Head of caudate nucleus (tissue), 42 donors: ENCODE measurements at places on chromosomes 6 and 20.

- DNase-seq, result no peak
Observed at GRCh38 chr20:60470366-60470765, 512.1 kb downstream of the CDH26 start.

DNA sequence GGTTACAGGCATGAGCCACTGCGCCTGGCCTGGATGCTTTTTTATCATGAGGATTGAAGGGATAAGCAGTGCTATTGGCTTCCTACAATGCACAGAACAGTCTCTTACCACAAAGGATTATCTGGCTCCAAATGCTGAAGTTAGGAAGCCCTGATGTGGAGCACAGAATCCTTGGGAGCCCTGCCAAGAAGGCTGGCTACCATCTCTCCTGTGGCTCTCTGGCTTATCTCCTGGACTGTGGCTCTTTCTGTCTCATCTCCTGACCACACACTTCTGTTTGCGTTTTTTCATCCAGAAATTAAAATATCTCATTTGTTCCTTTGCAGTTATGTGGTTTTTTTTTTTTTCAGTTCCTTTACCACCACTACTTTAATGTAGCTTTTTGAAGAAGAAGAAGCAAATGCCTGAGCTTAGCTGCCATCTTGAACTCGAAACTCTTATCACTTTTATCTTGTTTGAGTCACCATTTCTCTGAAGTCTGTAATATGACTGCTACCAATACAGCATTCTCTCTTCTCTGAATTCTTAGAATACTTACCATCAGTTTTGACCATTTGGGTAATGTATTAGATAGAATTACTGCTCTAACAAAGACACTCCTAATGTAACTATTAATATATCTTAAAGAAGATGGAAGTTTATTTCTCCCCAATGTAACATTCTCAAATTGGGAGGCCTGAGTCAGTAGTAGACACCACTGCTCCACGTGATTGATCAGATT is 1044.7 kb downstream of the KIF16B start:
- DNase-seq, result no peak

GRCh38 chr6:71486461-71486860 is 197.8 kb downstream of the OGFRL1 start:
- no peak for DNase-seq

- no peak for DNase-seq
Observed at GRCh38 chr6:43966853-43967718, 160.2 kb downstream of the MRPL14 start.

DNA sequence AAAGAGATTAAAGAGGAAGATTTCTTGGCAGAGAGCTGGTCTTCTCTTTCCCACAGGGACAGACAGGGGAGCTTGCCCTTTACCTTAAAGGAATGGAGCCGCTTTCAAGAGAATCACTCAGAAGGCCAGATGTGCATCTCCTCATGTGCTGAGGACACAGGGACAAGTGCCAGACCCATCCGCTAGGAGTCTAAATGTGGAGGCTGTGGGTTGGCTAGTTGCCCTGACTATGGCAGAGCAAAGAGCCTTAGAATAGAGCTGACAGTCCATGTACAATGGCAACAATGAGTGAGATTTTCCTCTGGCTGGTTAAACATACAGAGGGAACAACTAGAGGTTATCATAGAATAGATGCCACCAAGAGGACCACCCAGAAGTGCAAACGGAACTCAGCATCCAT is 7.3 kb upstream of the DOK5 start:
- DNase-seq, result no peak

DNA sequence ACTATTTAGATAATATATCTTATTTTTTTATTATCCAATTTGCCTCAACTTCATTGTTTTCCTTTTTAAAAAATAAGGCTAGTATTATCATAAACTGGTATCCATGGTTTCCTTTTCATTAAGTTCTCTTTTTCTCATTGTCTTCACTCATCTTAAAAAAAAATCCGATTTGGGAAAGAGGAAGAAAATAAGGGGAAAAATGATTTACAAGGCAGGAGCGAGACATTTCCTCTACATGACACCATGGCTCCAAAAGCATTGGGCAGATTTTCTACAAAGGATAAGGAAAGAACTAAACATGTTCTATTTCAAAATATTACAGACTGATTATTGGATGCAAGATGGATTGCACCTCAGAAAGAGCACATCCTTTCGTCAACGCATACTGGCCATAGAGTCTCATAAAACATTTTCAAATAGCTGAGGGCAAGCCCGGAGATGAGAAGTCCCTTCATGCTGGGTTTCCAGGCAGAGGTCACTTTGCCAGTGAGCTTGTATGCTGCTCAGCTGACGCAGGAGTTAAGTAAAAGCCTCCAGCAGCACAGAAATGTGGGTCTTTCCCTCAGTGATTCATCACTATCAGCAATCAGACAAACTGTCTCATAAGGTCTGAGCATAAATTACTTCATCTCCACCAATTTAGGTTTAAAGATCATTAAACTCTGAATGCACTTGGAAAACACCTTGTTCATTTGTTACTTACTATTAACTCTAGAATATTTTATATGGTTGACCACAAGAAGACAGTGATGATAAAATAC is 129.0 kb upstream of the TNFAIP3 start:
- DNase-seq, result no peak

DNA sequence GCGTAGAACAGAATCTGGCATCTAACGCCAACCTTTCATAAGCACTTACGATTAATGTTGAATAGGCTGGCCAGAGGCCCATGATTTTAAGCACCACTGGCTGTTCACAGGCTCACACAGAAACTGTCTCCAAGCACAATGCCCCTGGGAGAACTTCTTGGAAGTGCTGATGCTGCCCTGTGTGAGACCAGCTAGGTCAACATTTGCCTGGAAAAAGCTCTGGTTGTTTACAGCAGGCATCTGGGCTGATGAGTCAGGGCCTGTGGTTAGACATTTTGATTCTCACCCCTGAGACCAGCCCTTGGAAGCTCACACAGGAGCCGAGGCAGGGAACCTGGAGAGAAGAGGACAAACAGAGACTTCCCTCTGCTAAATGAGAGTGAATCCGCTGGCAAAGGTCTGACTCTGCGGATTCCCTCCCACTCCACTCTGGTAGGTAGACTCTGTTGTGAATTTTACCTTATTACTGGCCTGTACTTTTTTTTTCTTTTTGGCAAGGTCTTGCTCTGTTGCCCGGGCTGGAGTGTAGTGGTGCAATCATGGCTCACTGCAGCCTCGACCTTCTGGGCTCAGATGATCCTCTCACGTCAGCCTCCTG is 6.8 kb upstream of the SULF2 start:
- DNase-seq, result no peak

DNA sequence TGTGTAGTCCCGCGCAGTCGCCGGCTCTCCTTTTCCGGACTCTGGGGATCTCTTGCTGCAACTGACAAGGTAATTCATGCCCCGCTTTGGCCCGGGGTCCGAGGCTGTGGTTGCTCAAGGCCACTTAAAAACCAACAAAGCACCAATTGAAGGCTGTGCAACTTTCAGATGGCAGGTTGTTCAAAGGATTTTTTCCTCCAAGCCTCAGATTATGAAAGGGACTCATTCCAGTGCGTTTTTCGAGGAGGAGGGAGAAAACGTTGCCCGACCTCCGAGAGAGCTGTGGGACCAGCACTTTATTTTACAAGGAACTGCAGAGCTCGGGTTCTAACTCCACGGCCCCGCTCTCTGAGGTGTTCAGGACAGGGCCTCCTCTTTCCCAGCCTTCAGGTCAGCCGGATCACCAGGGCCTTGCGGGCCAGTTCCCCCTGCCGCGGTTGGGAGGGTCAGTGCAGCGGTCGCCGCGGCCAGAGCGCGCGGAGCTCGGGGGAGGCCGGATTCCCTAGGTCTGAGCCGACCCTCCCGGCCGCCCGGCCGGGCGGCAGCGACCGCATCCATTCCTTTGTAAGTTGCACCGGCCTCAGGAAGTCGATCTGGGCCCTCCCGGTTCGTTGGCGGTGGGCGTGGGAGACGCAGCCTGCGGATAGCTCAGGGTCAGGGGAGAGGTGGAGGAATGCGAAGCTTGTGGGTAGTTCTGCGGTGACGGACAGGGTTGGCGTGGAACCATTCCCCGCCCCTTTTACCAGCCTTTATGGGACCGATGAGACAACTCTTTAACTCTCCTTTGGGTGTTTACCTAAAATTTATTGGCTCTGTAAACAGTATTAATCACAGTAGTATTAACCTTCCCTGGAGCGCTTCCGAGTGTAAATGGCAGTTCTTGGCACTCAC is 1.6 kb downstream of the UTRN start:
- peak; percentile 12 for DNase-seq

GRCh38 chr6:111663692-111664564 is 58.2 kb upstream of the TRAF3IP2 start:
- DNase-seq, result peak; percentile 76

GRCh38 chr20:568097-568652 is 24.6 kb upstream of the CSNK2A1 start:
- DNase-seq, result no peak

DNA sequence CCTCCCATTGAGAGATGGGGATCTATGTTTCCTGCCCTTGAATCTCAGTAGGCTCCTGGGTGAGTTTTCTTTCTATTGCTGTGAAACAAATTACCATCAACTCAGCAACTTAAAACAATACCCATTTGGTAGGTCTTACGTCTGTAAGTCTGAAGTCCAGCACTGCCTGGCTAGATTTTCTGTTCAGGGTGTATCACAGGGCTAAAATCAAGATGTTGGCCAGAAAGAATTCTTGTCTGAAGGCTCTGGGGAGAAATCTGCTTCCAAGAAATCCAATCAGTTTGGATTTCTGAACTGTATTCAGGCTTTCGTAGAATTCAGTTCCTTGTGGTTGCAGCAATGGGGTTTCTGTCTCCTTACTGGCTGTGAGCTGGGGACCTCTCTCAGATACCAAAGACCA is 99.6 kb upstream of the SLC24A3 start:
- no peak for DNase-seq

GRCh38 chr6:143110996-143111395 is 50.3 kb downstream of the AIG1 start:
- DNase-seq, result no peak

DNA sequence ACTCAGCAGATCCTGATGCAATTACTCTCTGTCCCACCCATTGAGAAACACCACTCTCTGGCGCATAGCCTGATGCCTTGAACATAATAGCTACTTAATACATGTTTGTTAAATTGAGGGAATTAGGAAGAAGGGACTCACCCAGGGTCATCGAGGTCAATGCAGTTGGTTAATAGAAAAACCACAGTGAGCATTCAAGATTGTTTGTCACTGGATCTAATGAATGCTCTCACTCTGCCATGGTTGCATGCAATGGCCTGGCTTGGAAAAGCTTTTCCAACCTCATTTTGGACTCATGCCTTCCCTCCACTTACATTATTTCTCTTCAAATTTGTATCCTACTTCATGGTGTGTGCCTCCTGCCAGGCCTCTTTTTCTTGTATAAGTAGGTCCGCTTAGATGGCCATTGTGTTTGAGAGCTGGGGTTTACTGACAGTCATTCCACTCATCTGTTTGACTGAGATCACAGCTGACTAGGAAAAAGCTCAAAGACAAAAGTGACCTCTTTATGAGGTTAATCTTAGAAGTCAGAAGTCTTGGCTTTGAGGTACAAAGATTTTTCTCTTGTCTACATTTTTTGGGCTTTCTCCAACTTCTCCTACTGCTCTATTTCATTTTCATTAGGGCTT is 154.8 kb upstream of the RAB32 start:
- no peak for DNase-seq

DNA sequence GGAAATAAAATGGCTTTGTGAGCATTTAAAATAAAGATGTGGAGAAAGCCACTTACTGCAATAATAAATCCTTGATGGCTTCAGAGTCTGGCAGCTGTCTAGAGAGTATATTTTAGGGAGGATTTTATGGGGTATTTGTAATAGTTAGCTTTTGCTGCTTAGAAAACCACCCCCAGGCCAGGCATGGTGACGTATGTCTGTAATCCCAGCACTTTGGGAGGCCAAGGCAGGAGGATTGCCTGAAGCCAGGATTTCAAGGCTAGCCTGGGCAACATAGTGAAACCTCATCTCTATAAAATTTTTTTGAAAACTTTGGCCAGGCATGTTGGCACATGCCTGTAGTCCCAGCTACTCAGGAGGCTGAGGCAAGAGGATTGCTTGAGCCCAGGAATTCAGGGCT is 63.8 kb downstream of the ISM1 start:
- DNase-seq, result no peak

DNA sequence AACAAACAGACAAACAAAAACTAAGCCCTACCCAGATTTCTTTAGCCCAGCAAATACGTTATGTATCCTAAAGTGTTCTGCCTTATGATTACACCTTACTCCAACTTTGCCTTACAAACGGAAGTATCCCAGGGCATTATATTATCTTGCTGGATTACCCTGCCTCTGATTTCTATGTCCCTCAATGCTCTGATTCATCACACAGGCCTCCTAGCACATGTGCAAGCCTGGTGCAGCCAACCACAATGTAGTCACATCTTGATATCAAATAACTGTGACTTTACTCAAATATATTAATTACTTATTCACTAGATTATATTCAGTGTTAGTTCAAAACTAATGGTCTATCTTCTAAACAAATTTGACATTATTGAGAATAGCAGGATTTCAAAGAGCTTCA is 598.6 kb downstream of the TBC1D32 start:
- DNase-seq, result no peak

DNA sequence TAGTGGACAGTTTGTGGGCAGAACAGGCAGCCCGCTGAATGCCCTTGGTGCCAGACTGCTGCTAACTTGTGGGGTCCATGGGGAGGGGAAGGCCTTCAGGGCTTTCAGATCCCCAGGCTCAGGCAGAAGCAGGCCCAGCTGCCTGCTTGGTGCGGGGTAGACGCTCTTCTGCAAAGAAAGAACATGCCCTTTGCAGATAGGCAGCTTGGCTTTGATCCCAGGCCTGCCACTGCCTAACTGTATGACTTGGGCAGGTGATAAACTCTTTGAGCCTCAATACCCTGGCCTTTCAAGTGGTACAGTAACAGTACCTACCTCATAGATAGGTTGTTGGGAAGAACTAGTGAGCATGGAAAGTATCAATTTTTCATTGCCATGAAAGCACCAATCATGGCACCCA is 28.4 kb downstream of the CHMP4B start:
- DNase-seq, result no peak

- no peak for DNase-seq
Observed at GRCh38 chr6:88814909-88815308, 148.5 kb downstream of the RNGTT start.

DNA sequence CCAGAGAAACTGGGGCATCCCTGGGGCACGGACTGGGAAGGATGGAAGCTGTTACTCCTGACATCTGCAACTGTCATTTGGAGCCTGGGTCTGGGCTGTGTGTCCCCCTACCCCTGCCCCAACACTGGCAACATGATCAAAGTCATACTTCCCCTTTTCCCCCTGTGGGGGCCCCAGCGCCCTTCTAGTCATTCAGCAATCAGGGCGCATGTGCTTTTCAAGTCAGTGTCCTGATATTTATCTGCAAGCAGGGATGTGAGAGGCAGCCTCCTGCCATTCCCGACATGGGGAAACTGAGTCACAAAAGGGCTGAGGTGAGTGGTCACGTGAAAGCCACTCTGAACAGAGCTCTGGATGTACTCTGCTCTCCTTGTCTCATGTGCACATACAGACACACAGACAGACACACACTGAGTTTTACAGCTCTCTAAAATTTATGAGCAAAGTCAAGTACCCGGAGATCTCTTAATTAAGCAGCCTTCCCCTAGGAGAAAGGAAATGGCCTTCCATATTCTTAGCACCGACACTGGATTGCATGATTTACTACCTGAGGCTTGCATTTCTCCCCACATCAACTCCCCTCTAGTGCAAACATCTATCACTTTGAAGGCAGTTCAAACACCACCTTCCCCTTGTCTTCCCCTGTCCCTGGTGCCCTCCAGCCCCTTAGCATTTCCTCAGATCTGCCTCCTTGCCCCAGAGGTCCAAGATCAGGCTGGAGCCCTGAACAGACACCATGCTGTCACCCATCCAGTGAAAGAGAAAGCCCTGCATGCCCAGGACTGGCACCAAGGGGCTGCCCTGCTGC is 170.7 kb downstream of the CDC5L start:
- no peak for DNase-seq
